ENCODE measurements at places on chromosomes 2 and 18.

DNA sequence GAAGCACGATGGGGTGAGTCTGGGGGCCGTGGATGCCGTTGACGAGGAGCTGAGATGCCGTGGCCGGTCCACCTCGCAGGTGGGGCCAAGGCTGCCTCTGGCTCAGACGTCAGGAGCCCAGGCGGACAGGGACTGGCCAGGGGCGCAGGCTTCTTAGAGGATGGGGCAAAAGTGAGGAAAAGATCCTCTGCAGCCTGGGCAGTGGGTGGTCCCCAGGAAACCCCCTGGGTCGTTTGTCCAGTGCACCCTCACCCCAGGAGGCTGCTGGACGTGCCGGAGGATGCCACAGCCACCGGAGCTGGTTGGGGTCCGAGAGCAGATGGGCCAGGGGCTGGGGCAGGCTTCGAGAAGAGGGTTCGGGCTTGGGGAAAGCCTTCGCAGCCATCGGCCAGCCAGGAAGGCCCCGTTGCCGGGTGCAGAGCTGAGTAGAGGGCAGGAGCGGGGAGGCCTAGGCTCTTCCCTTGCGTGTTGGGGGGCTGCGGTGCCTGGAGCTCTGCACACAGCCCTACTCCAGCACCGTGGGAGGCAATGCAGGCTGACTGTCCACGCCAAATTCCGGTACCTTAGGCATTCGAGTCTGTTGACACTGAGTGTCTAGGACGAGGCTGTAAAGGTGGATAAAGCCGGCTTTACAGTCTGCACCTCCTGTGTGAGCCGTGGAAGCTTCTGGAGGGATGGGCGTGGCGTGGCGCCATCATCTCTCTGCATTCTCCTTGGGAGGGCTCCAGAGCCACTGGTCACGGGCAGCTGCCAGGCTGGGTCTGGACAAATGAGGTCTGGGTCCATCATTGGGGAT, 18.8 kb downstream of the GPC1 start:
- no peaks in the 10 kb centered on the region for H3K36me3 ChIP-seq
- peaks cover 24% of the 10 kb centered on the region for H3K27me3 ChIP-seq
- no peaks in the 10 kb centered on the region for H3K4me1 ChIP-seq

GRCh38 chr2:69202327-69202726, 184.7 kb downstream of the GFPT1 start:
- no peak overlapping the region for H3K27ac ChIP-seq
- no peaks in the 10 kb centered on the region for H3K27me3 ChIP-seq
- no peaks in the 10 kb centered on the region for H3K4me1 ChIP-seq
- no peak for DNase-seq
- H3K4me3 ChIP-seq = no peak overlapping the region

DNA sequence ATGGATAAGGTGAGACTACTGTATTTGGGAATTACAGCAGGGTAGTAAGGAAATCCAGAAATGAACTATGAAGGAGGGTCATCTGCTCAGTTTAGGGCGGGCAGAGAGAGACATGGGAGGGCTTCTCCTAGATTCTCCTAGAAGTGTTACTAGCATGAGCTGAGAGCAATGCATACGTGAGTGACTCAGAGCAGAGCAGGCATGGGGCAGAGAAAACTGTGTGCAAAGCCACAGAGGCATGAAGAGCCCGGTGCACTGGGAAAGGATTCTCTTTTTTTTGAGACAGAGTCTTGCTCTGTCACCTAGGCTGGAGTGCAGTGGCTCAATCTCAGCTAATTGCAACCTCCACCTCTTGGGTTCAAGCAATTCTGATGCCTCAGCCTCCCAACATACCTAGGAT, 116.2 kb downstream of the SOCS6 start:
- H3K4me1 ChIP-seq = no peaks in the 10 kb centered on the region
- no peak overlapping the region for H3K27ac ChIP-seq
- no peaks in the 10 kb centered on the region for H3K36me3 ChIP-seq
- DNase-seq = no peak
- no peak overlapping the region for H3K4me3 ChIP-seq
- H3K27me3 ChIP-seq = peaks cover under 1% of the 10 kb centered on the region

- no peak for DNase-seq
- H3K4me3 ChIP-seq = no peak overlapping the region
- no peak overlapping the region for H3K27ac ChIP-seq
- H3K27me3 ChIP-seq = peaks cover 98% of the 10 kb centered on the region
- H3K36me3 ChIP-seq = no peaks in the 10 kb centered on the region
These were observed 5.0 kb downstream of the RAX start for GRCh38 chr18:59268127-59268720.

DNA sequence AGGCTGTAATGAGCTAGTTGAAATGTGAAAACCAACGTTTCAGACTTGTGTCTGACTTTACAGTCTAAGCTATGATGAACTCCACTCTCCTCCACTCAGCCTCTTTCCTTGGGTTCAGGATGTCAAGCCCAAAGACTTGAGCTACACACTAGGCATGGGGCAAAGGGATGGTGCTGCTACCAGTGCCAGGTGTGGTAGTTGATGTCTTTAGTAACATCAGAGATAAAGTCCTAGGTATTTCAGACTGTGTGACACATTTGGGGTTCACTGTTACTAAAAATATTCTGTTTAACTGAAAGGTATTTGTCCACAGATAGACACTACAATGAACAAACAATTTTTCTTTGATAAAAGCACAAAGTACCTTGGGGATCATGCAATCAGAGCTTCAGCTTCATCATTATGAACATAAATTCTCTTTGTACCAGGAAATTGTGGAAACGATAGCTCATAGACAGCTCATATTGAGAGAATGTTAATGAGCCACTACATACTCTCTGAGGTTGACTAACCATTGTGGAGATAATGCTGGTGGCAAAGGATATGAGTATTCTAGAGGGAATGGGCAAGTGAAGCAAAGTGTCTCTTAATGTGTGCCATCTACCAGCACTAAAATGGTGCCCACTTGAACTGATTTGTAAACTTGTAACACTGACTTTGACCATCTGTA, 253.7 kb upstream of the THUMPD2 start:
- no peaks in the 10 kb centered on the region for H3K36me3 ChIP-seq
- H3K4me3 ChIP-seq = no peak overlapping the region
- peak; percentile 32 for DNase-seq
- H3K27me3 ChIP-seq = no peaks in the 10 kb centered on the region
- no peak overlapping the region for H3K27ac ChIP-seq
